Stimulated activated CD8-positive, alpha-beta memory T cell treated with anti-CD3 and anti-CD28 coated beads, Interleukin-15, amount 100 ng/mL, for 1 hour (primary cell): ENCODE measurements at places on chromosomes 1 and 21.
A peak's percentile ranks its signal among the peaks of the same experiment; 100 is the strongest.

DNA sequence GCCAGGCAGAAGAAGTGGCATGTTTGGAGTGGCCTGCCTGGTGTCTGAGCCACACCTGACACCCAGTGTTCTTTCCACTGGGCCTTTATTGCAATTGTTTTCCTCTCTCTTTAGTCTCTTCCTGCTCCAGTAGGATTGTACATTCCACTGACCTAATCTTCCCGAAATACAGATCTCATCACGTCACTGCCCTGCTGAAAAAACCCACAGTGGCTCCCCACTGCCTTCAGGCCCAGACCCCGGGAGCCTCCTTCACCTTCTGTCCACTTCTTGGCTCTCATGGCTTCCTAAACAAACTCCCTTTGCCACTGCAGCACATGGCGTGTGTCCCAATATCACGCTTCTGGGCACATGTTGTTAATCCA is 25.3 kb upstream of the ATP5PO start:
- no peak for DNase-seq

GRCh38 chr1:6490181-6491080 is 1.0 kb downstream of the PLEKHG5 start:
- DNase-seq, result no peak

- no peak for DNase-seq
Observed at GRCh38 chr1:163035446-163036249, 33.5 kb upstream of the RGS4 start.

- DNase-seq, result no peak
Observed at GRCh38 chr21:15121655-15122120, 56.9 kb upstream of the NRIP1 start.

DNA sequence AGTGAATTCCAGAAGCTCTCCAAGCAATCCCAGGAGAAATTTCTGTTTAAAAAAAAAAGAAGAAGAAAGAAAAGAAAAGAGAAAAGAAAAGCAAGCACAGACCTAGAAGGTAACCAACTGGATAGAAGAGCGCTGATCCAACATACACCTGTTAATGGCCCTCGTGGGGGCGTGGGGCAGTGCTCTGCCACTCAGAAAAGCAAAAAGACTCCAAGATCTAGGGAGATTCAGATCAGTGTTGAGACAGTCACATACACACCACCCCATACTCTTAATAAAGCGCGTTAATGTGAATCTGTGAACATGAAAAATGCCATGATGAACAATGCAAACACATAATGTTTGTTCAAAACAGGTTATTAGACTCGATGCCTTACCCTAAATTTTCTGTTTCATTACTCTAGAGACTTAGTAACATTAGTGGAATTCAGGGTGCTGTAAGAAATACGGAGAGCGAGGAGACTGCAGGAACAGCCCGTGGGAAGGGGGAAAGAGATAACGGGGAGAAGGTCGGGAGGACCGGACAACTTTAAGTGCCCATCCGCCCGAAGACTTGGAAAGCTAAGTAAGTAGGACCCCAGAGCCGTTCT is 406 bp downstream of the NME7 start:
- DNase-seq, result no peak

DNA sequence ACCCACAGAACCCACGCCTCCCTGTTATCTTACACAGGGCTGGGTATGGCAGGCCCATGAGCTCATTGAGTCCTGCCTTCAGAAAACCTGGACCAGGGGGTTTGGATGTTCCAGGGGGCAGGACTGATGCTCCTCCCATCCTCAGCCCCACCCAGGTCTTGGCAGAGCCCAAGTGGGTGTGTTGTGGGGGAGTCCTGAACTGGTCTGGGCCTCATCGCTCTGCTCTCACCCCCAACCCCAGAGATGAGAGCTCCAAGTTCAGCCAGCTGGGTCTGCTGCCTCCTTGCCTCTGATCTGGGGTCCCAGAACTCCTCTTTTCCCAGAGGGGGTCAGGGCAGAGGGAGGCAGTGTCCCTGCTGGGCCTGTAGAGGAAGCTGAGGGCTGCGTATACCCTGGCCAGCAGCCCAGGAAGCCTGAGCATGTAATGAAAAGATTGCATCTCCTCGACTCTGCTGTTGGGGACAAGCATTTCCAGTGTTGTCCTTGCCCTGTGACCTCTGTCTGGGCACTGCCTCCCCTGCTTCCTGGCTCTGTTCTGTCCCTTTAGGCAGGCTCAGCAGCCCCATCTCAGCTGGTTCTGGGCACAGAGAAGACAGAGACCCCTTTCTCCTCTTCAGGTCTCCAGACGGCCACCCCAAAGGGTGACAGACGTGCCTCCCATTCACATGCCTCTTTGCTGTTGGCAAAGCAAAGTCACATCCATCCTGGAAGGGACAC is 54.7 kb upstream of the EPS8L3 start:
- DNase-seq, result no peak

DNA sequence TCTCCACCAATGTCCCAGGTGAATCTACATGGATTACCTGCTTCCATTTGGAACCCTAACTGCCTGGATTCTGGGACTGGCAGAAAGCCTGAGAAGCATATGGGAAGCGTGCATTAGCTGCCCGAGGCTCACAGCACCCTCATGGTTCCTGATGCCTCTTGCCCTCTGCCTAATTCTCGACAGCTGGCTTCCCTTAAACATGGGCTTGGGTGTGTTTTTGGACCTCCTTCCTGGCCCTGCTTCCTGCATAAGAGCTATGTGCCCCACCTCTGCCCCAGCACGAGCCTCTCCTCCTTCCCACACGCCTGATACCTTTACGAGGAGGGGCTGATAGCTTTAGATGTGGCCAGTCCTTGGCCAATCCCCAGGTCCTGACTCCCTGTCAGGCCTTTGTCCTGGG is 152.4 kb upstream of the HMGB4 start:
- no peak for DNase-seq

DNA sequence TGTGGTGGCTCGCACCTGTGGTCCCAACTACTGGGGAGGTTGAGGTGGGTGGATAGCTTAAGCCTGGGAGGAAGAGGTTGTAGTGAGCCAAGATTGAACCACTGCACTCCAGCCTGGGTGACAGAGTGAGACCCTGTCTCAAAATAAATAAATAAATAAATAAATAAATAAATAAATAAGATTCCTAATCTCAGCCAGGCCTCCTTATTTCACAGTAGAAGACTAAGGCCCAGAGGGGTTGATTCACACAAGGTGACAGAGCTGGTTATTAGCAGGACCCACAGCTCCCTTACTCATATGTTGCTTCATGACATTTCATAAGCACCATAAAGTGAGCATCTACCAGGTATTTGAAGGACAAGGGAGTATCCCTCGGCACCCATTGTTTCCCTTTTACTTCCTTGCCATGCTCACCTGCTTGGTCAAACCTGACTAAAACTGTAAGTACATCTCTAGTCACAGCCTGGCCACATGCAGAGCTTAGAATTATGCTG is 32.7 kb downstream of the ALG14 start:
- DNase-seq, result no peak

DNA sequence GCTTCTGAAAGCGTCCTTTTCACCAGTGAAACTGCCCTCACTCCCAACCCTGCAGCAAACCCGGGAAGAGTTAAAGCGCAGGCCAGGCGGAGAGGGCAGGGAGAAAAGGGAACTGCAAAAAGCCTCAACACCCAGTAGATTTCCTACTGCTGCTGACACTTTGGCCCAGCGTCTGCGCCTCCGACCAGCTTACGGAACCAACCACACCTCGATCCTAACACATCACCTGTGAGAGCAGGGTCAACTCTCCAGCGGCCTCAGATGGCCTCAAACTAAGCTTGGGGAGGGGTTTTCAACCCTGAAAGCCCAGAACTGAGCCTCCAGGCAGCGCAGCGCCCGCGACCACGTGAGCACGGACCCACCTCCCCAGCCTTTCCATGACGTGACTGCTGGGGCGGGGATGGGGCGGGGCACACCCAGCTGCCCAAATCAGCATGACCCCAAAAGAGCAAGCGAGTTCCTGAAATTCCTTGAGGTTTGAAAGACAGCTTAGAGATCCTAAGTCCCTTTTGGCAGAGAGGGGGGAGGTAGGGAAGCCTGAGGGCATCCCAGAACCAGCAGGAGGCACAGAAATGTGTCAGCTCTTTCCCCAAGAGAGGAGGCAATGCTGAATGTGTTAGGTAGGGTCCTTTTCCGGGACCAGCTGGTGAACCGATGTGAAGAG is 59.1 kb downstream of the ITPKB start:
- DNase-seq, result peak; percentile 75

DNA sequence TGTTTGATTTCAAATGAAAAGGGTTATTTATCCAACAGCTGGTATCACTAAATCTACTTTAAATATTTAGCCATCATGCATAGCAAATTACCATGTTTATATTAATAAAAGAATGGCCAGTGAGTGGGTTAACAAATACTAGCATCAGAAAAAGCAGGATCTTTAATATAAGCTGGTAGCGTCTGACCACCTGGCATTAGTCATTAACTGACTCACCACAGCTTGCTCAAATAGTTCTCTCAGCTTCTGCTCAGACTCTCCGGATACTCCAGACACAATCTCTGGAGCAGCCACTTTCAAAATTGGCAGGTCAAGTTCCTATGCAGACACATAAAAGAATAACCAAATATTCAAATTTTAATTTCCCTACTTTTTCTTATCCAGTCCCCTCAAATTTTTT is 29.6 kb downstream of the NVL start:
- DNase-seq, result no peak

DNA sequence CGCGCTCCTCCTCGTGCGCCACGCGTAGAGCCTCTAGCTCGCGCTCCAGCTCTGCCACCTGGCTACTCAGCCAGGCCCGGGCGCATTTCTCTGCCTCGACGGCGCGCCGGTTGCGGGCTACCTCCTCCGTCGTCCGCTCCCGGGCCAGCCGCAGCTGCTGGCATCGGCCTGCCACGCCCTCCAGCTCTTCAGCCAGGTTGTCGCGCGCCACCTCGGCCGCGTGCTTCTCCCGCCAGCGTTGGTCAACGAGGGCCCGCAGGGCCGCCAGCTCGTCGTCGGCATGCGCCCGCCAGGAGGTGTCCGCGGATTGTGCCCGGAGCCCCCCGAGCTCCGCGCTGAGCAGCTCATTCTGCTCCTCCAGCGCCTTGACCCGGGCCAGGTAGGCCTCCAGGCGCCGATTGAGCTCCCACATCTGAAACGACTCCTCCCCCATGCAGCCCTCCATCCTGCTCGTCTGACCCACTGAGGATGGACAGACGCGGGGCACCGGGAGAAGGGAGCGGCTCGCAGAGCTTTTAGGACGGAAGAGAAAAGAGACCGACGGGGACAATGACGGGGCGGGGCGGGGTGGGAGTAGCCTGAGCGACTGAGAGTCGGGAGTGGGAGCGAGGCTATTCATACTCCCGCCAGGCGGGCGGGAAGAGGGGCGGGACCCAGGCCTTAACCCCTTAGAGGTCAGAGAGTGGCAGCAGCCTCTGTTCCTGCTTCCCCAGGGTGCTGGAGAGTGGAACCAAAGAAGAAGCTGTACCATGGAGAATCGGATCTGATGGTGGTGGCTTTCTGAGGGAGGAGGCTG is at the start of gene NES:
NES (minus strand) TSS at position 588 of the 796 bp plus-strand sequence; CDS start at position 445, 143 bp downstream.
- no peak for DNase-seq

- DNase-seq, result no peak
Observed at GRCh38 chr21:18041012-18041411, 203.6 kb upstream of the CHODL start.

DNA sequence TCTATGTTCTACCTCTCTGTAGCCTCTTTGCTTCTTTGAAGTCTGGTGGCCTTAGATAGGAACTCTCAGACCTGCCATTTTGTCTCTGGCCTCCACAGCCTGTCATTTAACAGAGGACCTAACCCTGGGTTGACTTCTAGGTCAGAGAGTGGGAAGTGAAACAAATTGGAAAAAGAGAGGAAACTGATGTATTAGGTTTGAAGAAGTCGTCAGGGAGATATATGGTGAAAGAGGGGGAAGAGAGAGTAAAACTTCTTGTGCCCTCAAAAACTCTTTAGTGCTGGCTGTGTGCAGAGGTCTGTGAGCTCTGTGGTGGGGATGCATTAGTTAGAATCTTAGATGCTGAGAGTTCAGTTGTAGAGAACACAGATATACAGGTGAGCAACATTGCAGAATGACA is 30.2 kb upstream of the CD1D start:
- DNase-seq, result no peak

GRCh38 chr1:80384083-80384830 is 1377.7 kb upstream of the ADGRL4 start:
- no peak for DNase-seq

GRCh38 chr1:101592845-101593244 is 356.0 kb downstream of the S1PR1 start:
- DNase-seq, result no peak

DNA sequence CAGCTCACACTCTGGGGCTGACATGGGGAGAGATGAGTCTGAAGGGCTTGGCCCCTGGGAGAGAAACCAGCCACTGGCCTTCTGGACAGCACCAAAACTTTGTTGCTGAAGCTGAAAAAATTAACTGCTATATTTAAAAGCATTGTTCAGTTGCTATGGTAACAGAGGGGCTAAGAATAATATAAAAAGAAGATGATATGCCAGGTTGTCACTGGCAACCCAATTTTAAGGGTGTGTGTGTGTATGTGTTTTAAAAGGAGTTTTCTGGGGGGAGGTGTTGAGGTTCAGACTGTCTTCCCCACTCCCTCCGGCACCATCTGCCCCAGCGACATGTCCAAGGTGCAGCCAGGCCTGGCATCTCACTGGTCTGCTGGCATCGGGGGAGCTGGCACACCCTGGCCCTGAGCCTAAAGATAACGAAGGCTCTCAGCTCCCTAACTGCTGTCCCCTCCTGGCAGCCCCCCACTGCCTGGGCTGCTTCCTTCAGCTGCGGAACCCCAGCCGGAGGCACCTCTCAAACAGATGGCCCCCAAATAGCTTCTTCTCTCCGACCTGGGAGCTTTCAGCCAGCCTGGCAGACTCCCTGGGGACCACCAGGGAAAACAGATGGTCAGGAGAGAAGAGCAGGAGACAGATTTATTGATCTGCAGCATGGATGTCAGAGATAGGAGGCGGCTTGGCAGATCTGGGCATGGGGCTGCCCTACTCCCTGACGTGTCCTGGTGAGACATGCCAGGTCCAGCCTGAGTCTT is 203.9 kb downstream of the HIVEP3 start:
- DNase-seq, result no peak

GRCh38 chr21:33817663-33818451 is 97.7 kb downstream of the ATP5PO start:
- no peak for DNase-seq

GRCh38 chr21:39980241-39980820 is 113.1 kb downstream of the PCP4 start:
- no peak for DNase-seq

- no peak for DNase-seq
Observed at GRCh38 chr1:31410871-31411270, 2.1 kb upstream of the SERINC2 start.

DNA sequence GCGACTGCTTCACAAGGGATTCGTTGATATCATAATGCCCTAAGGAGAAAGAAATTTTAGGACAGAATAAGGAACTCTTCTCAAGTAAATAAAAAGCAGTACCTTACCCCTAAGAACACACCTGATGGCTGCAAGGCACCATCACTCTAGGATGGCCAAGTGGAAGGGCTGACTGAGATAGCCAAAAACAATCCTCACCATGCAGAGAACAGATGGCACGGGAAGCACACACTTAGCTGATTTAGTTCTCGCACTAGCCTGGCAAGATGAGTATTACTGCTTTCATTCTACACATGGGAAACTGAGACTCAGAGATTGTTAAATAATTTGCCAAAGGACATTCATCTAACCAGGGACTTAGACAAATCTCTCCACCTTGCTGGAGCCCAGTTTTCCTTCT is 43.8 kb downstream of the STPG1 start:
- DNase-seq, result no peak
